ENCODE measurements at places on chromosomes 4 and X.

GRCh38 chr4:67770422-67770821, 16.2 kb upstream of the GNRHR start:
- no peak for DNase-seq

DNA sequence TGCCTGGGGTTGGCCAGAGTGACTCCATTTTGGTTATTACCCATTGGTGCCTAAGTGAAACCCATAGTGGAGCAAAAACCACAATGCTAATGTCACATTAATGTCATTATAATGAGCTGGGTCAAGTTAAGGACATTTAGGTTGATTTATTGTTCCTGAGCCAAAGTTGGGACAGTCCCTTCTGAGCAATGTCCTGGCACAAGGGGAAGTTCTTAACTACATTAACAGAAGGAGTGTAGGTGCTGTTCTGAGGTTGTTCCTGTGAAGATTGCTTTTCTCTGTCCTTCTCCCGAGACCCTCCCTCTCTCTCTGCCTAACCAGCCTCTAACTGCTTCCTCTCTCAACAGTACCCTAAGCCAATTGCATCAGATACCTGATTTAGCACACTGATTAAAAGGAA, 1956.8 kb upstream of the PCDH10 start:
- no peak for DNase-seq

DNA sequence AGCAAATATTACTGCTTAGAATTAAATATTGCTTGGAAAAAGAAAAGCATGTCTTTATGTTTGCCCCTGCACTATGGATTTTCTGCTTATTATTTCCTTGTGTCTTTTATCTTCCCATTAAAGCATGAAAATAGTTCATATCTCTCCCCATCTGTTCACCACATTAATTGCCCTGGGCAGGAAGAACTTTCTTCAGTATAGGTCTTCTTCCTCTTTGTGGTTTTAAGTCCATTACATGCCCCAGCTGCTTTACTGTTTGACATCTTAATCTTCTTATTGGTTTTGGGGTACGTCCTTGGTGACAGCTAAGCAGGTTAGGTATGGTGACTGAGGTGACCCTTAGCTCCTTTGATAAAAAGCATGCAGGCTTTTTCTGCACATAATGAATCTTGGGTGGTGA, 157.3 kb downstream of the AASDH start:
- no peak for DNase-seq

GRCh38 chr4:152862608-152863007, 73.5 kb upstream of the FHDC1 start:
- no peak for DNase-seq

DNA sequence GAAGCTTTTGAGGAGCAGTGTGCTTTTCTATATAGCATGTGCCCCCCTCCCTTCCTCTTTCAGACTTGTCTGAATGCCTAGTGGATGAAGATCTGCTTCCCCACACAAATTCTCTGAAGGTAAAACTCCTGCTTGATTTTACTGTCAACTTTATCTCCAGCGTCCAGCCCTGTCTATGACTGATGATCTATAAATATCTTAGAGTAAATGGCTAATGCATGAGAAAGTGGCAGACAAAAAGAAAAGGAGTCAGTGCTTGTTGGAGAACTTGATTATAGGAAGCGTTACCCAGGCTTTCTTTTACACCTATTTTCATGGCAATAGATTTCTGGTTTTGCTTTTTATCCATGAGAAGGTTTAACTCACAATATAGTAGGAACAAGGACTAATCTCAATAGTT, 168.3 kb upstream of the HS3ST1 start:
- DNase-seq: no peak

DNA sequence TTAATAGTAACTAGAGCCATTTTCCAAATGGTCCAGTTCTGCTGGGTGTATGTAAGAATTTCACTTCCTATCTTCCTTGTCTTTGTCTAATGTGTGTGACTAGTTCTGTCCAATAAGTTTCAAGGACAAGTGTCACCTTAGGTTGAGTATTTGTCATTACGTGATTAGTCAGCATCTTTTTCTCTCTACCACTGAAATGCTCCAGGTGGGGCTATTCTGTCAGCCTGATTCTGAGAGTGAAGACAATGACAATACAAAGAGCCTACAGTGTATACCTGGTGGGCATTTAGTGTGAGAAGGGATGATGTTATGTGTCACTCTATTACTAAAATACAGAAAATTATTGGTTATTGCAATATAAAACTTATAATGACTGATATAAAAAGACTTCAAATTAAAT, 876.3 kb downstream of the C4orf33 start:
- DNase-seq: no peak

GRCh38 chrX:153967536-153968224, 3.9 kb downstream of the HCFC1 start:
- DNase-seq: no peak

- DNase-seq: no peak
These were observed 232.2 kb downstream of the C4orf33 start for GRCh38 chr4:129328162-129328561.

DNA sequence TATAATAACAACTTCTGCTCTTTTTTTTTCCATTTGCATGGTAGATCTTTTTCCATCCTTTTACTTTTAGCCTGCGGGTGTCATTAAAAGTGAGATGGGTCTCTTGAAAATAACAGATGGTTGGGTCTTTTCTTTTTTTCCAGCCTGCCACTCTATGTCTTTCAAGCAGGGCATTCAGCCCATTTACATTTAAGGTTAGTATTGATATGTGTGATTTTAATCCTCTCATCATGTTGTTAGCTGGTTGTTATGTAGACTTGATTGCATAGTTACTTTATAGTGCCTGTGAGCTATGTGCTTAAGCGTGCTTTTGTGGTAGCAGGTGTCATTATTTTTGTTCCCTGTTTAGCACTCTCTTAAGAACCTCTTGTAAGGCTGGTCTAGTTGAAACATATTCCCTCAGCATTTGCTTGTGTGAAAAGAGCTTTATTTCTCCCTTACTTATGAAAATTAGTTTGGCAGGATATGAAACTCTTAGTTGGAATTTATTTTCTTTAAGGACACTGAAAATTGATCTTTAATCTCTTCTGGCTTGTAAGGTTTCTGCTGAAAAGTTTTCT, 326.1 kb downstream of the SH3BGRL start:
- no peak for DNase-seq

- DNase-seq: no peak
These were observed 70.5 kb downstream of the SOX3 start for GRCh38 chrX:140434347-140434746.

- no peak for DNase-seq
These were observed 396.7 kb upstream of the MAGEC2 start for GRCh38 chrX:142601792-142602191.

DNA sequence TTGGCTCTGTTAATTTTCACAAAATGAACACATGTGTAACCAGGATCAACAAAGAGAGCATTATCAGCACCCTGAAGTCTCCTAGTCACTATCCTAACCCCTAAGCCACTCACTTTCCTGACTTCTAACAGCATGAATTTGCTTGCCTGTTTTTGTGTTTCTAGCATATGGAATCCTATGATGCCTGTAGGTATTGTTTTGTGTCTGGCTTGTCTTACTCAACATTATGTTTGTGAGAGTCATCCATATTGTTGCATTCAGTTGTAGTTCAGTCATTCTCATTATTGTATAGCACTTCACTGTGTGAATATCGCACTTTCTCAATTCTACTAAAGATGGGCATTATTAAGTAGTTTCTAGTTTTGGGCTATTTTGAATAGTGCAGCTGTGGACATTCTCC, 15.6 kb downstream of the EDNRA start:
- DNase-seq: no peak

DNA sequence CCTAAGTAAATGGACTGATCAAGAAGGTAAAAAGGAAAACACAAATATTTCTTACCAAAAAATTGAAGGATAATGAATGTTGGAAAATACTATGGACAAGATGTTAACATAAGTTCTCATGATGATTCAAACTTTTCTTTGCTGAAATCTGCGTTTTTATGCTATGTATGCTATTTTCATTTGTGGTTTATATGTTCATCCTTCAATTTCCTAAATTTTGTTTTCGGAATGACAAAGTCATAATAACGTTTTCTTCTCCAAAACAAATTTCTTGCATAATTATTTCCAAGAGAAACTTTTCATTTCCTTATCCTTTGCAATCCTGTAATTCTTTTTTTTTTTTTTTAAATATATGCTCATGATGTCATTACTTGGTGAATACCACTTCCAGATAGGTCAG, 7.8 kb downstream of the PF4V1 start:
- no peak for DNase-seq

DNA sequence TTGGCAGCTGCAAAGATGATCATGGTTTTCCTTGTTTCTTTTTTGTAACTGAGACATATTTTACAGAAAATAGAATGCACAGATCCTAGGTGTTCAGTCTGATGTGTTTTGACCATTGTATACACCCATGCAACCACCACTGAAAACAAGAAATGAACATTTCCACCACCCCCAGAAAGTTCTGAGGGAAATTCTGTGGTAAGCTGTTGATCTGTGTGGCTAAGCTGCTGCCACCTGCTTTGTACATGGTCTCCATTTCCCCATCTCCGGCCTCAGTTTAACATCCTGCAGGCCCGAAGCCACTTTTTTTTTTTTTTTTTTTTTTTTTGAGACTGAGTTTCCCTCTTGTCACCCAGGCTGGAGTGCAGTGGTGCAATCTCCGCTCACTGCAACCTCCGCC, 65.3 kb downstream of the NYX start:
- no peak for DNase-seq

DNA sequence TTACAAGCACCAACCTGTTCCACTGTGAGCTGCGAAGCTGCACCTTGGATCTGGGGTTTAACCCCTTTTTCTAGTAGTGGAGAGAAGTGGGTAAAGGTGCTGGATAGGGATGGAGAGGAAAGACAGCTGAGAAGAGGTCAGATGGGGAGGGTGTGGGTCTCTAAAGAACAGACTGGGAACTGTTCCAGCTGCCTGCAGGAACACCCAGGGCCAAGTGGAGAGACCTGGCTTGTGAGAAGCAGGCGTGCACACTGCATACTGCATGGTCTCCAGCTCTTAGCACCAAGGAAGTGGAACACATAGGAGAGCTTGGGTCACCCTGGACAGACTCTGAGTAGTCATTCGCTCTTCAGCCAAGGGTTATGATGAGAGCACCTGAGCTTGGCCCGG, 16.1 kb downstream of the BCOR start:
- DNase-seq: no peak

DNA sequence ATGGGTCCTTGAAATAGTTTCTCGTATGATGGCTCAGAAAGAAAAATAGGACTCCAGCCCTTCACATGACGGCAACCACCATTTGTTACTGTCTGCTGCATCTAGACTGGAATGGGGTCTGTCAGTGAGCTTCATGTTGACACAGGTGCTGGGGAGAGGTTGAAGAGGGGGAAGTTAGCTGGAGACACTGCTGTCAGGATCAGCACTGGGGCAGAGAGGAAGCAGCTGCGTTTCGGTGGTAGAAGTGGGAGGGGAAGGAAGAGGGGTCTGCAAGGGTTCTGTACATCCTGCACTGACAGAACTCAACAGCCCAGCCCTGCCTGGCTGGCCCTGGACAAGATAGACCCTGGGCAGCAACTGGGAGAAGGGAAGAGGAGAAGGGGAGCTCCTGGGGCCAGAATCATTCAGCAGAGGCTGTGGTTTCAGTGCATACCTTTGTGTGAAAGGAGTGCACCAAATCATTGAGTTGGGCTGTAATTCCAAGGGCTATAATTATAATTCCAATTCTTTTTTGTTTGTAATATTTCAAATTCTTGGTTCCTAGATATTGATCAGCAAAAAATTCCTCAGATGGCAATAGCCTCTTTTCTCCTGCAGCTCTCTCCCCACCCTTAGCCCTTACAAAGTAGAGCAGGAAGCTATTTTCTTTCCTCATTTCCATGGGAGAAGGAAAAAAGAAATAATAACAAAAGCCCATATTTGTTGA, 119.4 kb upstream of the C1GALT1C1 start:
- DNase-seq: no peak

DNA sequence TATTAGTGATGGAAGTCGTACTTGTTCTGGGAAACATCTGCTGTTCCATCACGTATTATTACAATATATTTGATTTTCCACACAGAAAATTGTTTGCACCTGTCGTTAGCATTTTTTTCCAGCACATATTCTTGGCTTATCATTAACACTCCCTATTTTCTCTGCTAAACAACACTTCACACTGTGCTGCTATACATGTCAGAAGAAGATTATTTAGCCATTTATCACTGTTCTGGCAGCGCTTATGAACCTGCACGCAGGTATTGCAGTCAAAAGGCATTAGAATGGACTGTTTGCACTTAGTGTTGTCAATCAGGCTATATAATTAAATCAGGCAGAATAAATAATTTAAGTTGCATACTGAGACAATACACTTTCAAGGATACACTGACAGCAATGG, 218.6 kb downstream of the CHM start:
- DNase-seq: no peak

DNA sequence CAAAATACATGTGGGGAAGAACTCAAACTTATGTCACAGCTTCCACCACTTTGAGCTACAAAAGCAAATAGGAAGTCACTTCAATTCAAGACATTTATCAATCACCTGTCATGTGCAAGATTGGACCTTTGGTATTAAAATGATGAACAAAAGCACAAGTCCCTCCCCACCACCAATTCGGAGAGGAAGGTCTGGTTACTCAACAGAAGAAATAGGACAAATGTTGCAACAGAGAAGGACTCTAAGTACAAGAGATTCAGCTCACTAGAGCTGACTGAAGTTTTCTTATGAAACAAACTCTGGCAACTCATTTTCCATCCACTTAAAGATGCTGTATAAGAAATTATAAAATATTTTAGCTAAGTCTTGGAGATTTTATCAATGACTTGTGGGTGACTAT, 16.0 kb upstream of the MMRN1 start:
- DNase-seq: no peak

- DNase-seq: no peak
These were observed 12.8 kb downstream of the DCUN1D4 start for GRCh38 chr4:51855751-51856150.

GRCh38 chr4:78734441-78735162, 41.5 kb upstream of the BMP2K start:
- DNase-seq: no peak

- no peak for DNase-seq
These were observed 78.2 kb downstream of the SH3BGRL start for GRCh38 chrX:81280148-81280547.

DNA sequence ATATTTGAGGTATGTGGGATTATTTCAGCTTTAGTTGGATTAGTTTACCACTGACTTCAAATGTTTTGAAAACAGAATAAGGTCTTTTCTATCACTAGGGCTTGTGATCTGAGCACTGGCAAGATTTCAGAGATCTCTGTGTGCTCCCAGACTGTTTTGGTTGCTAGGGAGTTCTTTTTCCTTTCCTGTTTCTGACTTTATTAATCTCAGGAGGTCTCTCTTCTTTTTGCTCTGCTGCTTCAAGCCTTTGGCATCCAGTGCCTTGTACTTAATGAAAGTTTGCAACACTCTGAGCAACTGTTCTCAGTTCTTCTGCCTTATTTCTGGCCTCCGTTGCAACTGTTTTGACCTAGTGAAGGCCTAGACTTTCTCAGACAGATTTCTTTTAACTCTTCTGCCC, 32.1 kb upstream of the PAQR3 start:
- no peak for DNase-seq

DNA sequence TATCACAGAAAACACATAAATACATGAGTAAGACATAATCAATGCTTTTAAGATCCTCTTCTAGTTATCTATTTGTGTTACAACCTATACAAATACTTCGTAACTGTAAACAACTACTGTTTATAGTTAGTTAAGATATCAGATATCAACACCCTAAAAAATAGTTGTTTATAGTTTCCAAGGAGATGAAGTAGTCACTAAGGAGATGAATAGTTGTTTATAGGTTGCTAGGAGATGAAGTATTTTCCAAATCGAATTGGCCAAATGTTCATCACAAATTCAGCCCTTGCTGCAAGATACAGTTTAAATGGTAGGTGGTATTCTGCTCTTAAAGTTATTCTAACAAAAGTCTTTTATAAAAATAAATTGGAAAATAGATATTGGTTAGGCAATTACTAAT, 618.2 kb upstream of the PCDH10 start:
- DNase-seq: no peak

GRCh38 chr4:183504930-183505610, at the start of gene ING2:
TSS of gene ING2 (plus strand) at chr4:183505058. CDS start at chr4:183505196, 138 bp downstream.
- DNase-seq: no peak

Measured in GOT3 (cell line).